ENCODE measurements at places on chromosomes 11 and 22. TPM values are rescaled to one million over a fixed set of nuclear protein-coding genes. Genes with fewer than 3 reads are reported as not detected.

GRCh38 chr11:2187280-2187707 lies 15.7 kb upstream of the TH start:
- DNase-seq, result no peak

- DNase-seq, result no peak
These were observed 6.7 kb downstream of the TAF1D start for GRCh38 chr11:93734427-93735222.

- DNase-seq, result no peak
These were observed 29.9 kb downstream of the IL10RA start for GRCh38 chr11:118016104-118016503.

The OR4D5 gene
- polyA plus RNA-seq, result not detected

- no peak for DNase-seq
These were observed 121.6 kb downstream of the PAX6 start for GRCh38 chr11:31689559-31689958.

GRCh38 chr22:47996446-47996857 lies 1234.0 kb downstream of the TBC1D22A start:
- no peak for DNase-seq

GRCh38 chr11:33376331-33377310 lies 119.4 kb downstream of the HIPK3 start:
- peak; percentile 16 for DNase-seq

DNA sequence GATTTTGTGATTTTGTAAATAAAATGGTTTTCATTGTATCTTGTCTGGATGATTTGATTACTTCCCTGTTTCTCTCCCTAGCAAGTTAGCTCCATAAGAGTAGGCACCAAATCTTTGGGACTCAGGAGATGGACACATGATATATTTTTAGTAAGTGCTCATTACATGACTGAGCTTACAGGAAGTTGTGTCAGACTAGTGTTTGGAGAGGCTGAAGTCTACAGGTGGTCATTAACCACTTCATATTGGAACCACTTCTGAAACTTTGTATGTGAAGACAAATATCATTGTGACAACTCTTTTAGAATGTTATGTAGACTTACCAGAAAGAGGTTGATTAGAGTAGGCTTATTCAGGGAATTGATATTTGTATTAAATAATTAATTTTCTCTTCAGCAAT lies 19.1 kb downstream of the ARHGAP42 start:
- no peak for DNase-seq

Measured in right renal pelvis (tissue), 4 donors.